Chondrocyte (in vitro differentiated cells): ENCODE measurements at places on chromosomes 1 and 21. TPM values are rescaled to one million over a fixed set of nuclear protein-coding genes. Genes with fewer than 3 reads are reported as not detected.
A peak's percentile ranks its signal among the peaks of the same experiment; 100 is the strongest.

DNA sequence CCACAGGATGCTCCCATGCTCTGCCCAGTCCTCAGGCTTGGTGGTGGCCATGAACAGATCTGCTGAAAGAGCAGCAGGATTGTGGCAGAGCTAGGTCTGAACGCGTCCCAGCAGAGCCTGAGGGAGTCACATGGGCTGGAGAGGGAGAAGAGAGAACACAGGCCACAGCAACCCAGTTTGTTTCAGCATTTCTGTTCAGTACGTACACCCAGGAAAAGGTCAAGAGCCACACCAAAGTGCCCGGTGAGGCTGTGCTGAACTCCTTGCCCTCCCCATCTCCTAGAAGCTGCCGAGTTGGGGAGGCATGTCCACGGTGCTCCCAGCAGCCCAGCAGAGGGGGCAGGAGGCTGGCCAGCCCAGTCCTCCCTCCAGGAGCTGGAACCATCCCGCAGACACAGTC lies 5.5 kb downstream of the PKP1 start:
- DNase-seq, result no peak
- H3K36me3 ChIP-seq, result peaks cover 2% of the 10 kb centered on the region
- H3K27ac ChIP-seq, result no peak overlapping the region

GRCh38 chr21:45074048-45074817 lies at the start of gene ADARB1:
TSS of gene ADARB1 (plus strand) at chr21:45074580. CDS start at chr21:45171657, 97,077 bp downstream.
- no peaks in the 10 kb centered on the region for H3K27me3 ChIP-seq
- H3K36me3 ChIP-seq, result peaks cover 4% of the 10 kb centered on the region
- peaks cover 32% of the 10 kb centered on the region for H3K4me1 ChIP-seq
- peak within 1 kb of the TSS; percentile 82 for H3K27ac ChIP-seq
- no peak for DNase-seq

Gene LDLRAD1
- total RNA-seq, result not detected in 3 replicates

Gene ACBD3
- total RNA-seq, result 67.0 to 71.6 TPM (median 67.0 TPM) in 3 replicates

GRCh38 chr1:174858301-174858700 lies 141.4 kb upstream of the CACYBP start:
- H3K27ac ChIP-seq, result no peak overlapping the region
- no peaks in the 10 kb centered on the region for H3K36me3 ChIP-seq

Gene OVAAL
- not detected in 3 replicates for total RNA-seq

DNA sequence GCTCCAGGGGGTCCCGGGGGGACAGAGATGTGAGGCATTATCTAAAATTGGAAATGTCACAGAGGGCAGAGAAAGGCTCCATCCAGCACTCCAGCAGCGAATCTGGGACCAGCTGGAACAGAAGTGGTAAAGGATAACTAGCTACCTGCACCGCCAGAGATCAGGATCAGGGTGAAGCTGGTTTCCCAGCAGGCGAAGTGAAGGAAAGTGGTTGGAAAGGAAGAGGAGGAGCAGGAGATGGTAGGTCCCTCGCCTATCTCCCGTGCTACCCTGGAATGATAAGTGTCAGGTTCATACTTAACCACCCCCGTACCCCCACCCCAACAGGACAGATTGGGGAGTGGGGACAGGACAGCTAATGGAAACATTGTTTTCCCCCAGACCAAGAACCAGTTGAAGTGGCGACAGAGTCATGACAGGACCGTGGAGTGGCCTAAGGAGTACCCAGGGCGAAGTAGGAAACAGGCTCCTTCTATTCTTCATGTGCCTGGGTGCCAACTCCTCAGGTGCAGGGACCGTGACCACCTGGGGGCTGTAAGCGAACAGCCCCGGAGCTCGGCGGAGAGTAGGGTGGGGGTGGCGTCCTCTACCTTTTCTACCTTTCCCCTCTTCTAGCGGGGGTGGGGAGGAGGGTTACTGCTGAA lies 717 bp downstream of the B4GALT3 start:
- H3K4me3 ChIP-seq, result peak overlapping the region; percentile 100
- DNase-seq, result peak; percentile 18
- H3K36me3 ChIP-seq, result peaks cover 14% of the 10 kb centered on the region
- H3K27me3 ChIP-seq, result no peaks in the 10 kb centered on the region
- H3K4me1 ChIP-seq, result peaks cover 43% of the 10 kb centered on the region

- no peak overlapping the region for H3K4me3 ChIP-seq
- no peaks in the 10 kb centered on the region for H3K36me3 ChIP-seq
- H3K27ac ChIP-seq, result no peak overlapping the region
These were observed 54.9 kb downstream of the WDR64 start for GRCh38 chr1:241706967-241707366.

DNA sequence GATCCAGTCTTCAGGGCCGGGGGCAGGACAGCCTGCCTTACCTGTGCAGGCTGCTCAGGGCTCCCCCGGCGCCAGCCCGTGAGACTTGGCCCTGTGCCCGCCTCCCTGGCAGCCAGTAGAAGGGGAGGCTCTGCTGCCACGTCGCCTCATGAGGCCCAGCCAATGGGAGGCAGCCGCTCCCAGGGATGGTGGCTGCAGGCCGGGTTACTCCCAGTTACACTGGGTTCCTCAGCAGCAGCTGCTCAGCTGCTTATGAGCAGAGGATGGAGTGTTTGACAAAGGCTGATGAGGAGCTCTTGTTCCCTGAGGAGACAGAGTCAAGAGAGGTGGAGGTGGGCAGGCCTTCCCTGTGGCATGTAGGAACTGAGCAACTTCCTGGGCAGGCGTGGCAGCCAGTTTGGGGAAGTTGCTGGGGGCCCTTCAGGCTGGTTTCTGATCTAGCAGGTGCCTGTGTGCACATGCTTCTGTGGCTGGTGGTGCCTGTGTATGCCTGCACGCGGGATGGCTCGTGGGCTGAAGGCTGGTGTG lies 5.5 kb downstream of the MFSD2A start:
- no peaks in the 10 kb centered on the region for H3K27me3 ChIP-seq
- no peak overlapping the region for H3K4me3 ChIP-seq
- no peak for DNase-seq
- peaks cover 26% of the 10 kb centered on the region for H3K4me1 ChIP-seq

Gene SPRR4
- total RNA-seq, result not detected in 3 replicates
